ENCODE measurements at places on chromosomes 16 and 17.
A peak's percentile ranks its signal among the peaks of the same experiment; 100 is the strongest.

DNA sequence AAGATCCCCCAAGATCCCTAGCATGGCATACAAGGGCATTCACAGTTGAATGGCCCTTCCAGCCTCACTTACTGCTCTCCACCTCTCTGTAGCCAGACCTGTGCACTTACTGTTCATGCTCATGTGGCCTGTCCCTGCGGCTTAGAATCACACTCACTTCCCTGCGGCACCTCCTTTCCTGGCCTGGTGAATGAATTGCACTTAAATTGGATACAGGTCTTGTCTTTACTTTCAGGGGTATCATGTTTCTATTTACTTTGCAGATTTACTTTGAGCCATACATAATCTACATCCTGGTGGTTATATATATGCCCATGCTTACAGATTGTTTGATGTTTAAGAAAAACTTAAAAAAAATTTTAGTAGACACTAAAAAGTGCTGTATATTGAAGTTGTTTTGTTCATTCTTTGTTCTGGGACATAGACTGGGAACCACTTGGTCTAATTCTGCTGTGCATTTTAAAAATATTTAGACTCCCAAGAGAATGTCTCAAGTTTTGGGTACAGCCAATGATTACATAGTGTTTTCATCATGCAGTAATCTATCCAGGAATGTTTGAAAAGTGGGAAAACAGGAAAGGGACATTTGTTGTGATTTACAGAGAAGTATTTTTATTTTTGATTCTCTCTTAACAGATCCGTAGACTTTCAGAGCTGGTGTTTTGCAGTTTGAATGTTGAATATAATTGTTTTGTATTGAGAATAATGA lies 63.9 kb downstream of the NUP88 start:
- DNase-seq, result no peak

GRCh38 chr17:69608808-69609472 lies 194.4 kb downstream of the MAP2K6 start:
- peak; percentile 20 for DNase-seq

- no peak for DNase-seq
These were observed 700 bp downstream of the MFAP4 start for GRCh38 chr17:19386051-19386929.

DNA sequence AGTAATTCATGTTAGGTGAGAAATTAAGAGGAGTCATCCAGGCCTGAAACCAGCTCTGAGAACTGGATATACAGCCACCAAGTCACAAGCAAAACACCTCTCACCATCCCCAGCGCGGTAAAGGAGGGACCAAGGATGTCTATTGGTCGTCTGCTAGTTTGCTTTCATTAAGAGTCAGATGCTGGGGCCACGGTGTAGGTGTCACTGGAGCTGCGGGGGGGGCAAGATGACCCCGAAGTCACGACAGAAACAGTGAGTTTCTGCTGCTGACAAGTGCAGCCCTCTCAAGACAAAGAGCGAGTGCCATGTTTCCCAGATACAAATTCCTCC lies 790 bp downstream of the NCBP3 start:
- DNase-seq, result no peak

DNA sequence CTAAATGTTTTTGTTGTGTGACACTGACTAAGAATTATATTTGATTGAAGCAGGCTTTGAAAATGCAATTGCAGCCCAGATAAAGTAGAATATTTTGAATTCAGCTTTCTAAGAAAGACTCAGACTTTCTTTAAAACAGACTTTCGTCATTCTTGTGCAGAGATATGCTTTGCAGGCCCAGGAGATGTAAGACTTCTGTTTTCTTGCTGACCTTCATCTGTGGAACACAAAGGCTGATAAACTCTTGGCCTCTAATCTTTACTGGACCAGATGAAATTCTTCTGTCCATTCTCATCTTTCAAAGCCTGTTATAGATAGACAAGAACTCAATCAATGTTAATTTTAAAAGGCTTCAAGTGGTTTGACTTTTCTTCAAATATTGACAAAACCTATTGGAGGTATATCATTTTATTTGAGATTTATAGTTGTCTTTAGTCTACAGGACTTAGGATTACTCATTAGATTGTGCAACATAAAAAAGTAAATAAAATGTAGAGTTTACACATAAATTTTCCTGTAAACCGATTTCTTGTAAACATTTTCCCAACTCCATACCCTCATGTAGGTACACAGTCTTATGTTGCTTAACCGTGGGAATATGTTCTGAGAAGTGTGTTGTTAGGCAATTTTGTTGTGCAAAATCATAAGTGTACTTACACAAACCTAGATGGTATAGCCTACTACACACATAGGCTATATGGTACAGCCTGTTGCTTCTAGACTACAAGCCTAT lies 94.2 kb downstream of the MAP2K4 start:
- DNase-seq, result no peak

DNA sequence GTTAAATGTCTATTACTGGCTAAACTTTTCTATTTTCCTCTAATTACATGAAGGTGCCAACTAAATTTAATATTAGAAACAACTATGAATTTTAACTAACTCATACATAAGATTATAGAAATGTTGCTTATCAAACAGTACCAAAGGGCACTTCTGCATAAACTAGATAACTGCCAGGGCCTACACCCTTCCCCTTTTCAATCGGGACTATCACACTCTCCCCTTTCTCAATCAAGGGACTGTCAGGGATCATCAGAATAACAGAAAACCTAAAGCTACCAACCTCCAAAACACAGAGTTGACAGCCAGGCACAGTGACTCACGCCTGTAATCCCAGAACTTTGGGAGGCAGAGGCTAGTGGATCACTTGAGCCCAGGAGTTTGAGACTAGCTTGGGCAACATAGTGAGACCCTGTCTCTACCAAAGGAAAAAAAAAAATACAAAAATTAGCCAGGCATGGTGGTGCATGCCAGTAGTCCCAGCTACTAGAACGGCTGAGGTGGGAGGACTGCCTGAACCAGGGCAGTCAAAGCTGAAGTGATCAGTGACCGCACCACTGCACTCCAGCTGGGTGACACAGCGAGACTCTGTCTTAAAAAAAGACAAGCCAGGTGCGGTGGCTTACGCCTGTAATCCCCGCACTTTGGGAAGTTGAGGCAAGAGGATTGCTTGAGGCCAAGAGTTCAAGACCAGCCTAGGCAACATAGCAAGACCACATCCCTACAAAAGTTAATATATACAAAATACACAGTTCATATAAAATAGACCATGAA lies 3.2 kb upstream of the PHLPP2 start:
- DNase-seq, result no peak

DNA sequence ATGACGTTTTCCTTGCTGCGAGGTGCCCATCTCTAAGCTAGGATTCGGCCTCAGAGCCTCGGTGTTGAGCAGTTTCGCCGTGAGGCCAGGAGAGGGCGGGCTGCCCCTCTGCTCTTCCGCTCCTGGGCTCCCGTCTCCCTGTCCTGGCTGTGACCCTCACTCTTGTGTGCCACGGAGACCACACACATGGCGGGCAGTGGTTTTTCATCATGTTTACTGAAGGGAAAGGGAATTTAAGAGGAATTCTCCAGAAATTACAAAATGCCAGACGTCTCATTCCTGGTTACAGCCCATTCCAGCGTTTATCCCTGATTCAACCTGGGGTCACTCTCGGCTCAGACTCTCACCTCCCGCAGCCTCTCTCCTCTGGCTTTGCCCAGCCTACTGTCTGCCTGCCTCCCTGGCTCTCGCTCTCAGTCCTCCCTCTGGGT lies 96.8 kb upstream of the ELAC2 start:
- DNase-seq, result no peak

Data from globus pallidus (tissue), 1 donor.